ENCODE measurements at places on chromosomes 6 and 20. TPM values are rescaled to one million over a fixed set of nuclear protein-coding genes. Genes with fewer than 3 reads are reported as not detected.

Gene GNMT
- total RNA-seq = 0.50 TPM

DNA sequence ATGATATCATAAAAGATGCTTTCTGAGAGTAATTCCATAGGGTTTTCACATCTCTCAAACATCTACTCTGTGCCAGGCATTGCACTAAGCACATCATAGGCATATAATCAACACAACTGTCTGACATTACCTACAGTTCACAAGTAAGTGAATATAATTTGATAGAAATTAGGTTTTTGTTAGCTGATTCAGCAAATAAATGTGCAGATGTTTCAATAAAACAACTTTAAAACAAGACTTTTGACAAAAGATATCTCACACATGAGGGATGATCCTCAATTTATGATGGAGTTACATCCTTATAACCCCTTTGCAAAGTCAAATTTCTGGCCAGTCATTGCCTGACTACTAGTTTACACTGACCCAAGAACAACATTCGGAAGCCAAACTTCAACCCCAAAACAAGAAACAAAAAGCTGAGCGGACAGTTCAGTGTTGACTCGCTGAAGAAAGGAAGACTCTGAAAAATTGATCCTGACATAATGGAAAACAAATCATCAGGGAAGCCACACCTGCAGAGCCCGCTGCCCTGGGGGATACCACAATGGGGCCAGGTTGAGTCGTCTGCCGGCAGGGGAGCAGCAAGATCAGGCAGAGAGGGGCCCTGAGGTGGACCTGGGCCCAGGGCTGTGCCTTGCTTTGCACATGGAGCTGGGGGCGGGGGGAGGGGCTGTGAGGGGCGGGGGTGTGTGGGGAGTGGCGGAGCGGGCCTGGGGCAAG is 739.2 kb upstream of the GJE1 start:
- H3K27me3 ChIP-seq = no peaks in the 10 kb centered on the region
- H3K4me3 ChIP-seq = no peak overlapping the region
- DNase-seq = no peak
- no peak overlapping the region for H3K27ac ChIP-seq
- H3K4me1 ChIP-seq = no peaks in the 10 kb centered on the region

DNA sequence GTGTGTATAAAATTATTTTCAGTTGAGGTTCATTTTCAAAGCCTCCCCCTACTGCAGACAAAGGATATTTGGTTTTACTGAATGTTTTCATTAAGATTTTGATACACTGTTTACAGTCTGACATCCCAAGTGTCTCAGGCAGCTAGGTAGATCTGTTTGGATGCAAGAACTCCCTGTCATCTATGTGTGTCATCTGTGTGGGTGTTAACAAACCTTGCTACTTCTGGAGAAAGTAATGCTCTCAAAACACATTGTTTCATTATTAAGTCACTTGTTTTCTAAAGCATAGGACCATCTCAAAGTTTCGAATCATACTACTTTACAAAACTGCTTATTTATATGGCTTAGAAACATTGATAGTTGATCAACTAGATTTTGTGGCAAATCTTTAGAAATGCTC is 114.5 kb upstream of the TMEM170B start:
- no peak for DNase-seq
- peaks cover 25% of the 10 kb centered on the region for H3K4me1 ChIP-seq
- H3K4me3 ChIP-seq = no peak overlapping the region
- peak overlapping the region; percentile 8 for H3K27ac ChIP-seq
- H3K36me3 ChIP-seq = no peaks in the 10 kb centered on the region

DNA sequence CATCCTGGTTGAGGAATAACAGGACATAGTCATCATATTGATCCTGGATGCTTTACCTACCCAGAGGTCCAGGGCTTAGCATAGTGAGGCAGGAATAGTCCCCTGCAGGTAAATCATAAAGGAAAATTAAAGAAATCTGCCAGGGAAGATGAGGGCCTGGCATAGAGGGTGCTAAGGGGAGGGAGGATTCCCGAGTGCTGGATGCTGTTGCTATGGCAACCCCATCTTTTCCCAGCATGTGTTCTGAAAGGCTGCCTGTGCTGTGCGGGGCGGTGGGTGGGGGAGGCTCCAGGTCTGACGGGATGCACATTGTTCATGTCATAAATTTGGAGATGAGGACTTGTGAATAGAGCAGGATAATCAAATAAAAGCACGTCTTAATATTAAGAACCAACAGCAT is 212.6 kb upstream of the PCSK2 start:
- no peaks in the 10 kb centered on the region for H3K4me1 ChIP-seq
- no peak for DNase-seq
- H3K27me3 ChIP-seq = no peaks in the 10 kb centered on the region

Gene PAX1
- not detected for total RNA-seq

DNA sequence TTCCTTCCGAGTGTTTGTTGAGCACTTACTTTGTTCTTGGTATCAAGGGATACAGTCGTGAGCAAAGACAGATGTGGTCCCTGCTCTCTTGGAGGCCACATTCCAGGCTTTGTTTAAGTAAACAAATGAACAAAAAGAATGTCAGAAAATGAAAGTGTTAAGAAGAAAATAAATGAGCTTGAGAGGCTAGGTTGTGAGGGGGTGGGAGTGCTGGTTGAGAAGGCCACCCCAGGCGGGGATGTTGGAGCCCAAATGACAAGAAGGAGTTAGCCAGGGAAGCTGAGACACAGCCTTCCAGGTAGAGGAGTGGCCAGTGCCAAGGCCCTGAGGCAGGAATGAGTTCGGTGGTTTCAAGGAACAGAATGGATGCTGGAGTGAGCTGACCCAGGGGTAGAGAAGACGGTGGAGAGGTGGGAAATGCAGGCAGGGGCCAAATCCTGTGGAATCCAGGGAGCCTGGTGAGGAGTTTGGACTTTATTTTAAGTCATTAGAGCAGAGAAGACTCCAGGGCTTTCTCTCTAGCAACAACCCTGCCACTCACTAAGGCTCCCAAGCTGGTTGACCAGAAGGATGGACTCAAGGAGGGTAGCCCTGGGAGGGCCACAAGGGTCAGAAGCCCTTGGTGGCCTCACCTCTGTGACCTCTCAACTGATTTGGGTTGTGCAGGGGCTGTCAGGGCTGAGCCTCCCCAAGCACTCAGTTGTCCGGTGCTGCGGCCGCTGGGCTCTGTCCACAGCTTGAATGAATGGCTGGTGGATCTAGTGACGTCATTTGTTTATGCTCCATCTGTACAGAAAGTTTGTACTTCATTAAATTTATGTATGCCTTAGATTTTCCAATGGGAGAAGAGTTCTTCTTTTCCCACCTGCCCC is 66.0 kb upstream of the STX16 start:
- no peaks in the 10 kb centered on the region for H3K4me1 ChIP-seq
- H3K27me3 ChIP-seq = peaks cover 19% of the 10 kb centered on the region
- no peak overlapping the region for H3K4me3 ChIP-seq
- DNase-seq = no peak
- H3K27ac ChIP-seq = no peak overlapping the region

Gene BHLHE23
- not detected for total RNA-seq

Gene FAM184A
- total RNA-seq = 13.8 TPM

GRCh38 chr20:46220455-46221207 is 87.7 kb downstream of the CDH22 start:
- no peak overlapping the region for H3K27ac ChIP-seq
- DNase-seq = no peak
- no peak overlapping the region for H3K4me3 ChIP-seq
- H3K4me1 ChIP-seq = no peaks in the 10 kb centered on the region
- no peaks in the 10 kb centered on the region for H3K36me3 ChIP-seq

All from activated CD4-positive, alpha-beta T cell treated with anti-CD3 and anti-CD28 coated beads for 36 hours (primary cell).